ENCODE measurements at places on chromosomes 3 and 15.

DNA sequence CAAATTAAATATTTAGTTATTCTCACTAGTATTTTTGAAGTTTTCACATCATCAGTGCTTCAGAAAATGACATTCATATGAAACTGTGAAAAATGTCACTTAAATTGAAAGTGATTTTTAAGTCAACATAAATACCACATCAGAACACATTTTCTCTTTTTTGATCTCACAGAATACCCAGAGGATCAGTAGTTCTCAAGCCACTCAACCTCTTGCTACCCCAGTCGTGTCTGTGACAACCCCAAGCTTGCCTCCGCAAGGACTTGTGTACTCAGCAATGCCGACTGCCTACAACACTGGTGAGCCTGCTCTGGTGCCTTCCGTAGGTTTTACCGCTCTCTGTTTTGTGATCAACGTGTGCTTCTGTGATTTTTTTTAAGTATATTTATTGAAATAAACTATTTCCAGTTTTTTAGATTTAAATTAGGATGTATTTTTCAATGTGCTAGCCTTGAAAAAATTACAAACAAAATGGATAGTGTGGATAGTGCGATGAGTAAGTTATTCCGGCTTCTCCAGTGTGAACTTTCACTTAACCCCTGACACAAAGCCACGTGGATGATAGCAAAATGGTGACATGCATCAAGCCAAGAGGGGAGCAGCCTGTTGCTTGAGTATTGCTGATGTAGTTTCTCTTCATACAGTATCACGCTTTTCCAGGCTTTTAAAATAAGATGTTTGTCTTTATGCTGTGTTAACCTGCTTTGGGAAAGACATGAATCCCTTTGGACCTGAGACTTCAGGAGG is 26.5 kb downstream of the LYSMD4 start:
- no peak for DNase-seq

- DNase-seq = no peak
These were observed 29.7 kb upstream of the NDUFB4 start for GRCh38 chr3:120566243-120566975.

DNA sequence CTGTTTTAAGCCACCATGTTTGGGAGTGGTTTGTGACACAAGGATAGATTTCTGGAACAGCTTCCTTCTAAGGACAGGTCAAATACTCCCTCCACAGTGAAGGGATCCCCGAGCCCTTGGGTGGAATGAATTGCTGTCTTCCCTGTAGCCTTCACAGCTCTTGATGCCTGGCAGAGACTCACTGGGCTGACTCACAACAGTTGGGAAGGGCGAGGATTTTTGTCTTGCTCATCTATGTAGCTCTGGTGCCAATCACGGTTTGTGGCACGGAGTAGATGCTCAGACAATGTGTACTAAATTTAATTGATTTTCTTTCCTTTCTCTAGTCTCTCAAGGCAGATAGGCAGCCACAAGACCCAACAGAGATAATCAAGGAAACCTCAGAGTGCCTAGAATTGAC is 27.0 kb downstream of the CRYGS start:
- DNase-seq = no peak

GRCh38 chr3:145959457-145960088 is 201.4 kb downstream of the PLOD2 start:
- no peak for DNase-seq

- DNase-seq = no peak
These were observed 36.9 kb upstream of the PIAS1 start for GRCh38 chr15:68017201-68017600.

DNA sequence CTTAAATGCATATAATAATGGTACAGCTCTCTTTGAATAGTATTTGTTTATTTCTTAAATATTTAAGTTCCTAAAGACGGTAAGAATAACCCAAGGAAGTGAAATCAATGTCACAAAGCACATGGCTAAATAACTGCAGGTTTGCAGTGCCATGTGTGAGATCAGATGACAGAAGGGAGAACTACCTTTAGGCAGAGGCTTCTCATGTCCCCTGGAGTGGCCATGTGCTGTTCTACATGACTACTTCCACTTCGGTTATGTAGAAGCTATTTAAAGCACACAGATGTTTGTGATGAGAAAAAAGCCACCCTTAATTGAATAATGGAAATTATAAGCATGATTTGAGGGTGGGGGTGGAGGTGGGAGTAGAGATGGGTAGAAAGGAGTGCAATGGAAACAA is 109.1 kb downstream of the UBE3A start:
- no peak for DNase-seq

GRCh38 chr3:184169896-184170875 is 4.5 kb upstream of the AP2M1 start:
- DNase-seq = no peak

DNA sequence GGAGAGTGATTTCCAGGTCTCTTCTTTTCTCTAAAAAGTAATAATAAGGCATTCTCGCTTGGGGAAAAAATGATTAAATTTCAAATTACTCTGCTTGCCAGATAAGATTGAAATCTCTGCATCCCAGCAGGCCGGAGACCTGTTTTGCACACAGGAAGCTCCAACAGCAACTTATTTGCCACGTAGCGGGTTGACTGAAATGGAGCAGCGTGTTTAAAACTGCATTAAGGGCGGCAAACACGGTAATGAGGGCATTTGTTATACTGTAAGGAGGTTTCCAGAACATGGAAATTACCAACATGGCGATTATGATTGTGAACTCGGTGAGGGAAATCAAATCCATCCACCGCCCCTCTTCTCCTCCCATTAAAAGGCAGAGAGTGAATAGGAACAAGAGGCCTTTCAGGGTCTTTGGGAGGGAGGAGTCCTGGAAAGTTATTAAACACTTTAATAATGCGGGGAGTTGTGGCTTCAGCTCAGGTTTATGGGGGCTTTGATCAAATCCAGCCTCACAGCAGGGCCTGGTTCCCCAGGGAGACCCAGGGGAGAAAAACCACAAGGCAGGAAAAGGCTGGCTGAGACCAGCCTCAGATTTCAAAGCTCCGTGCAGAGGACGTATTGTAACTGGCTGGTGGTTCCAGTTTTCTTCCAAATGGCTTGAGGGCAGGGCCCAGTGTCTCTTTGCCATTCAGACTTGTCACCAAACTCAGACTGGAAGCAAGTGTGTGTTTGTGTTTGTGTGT is 242.3 kb downstream of the TLE3 start:
- DNase-seq = no peak

DNA sequence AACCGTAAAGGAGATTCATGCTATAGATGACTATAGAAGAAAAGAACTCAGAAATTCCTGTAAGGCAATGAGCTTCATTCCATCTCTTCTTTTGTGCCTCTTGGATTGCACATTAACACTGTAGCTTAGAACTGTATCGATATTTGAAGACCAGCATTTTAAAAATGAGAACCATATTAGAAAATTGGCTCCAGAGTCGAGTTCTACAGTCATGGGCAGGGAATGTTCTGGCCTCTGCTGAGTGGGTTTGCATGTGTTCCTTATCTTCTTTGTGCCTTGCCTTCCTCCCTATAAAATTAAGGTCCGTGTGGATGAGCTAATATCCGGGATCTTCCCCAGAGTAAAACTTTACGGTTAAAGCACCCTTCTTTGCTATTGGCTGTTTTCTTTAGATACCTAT is 77.4 kb upstream of the PLCL2 start:
- DNase-seq = no peak
